GM12864 (cell line): ENCODE measurements at places on chromosomes 3 and 15.

DNA sequence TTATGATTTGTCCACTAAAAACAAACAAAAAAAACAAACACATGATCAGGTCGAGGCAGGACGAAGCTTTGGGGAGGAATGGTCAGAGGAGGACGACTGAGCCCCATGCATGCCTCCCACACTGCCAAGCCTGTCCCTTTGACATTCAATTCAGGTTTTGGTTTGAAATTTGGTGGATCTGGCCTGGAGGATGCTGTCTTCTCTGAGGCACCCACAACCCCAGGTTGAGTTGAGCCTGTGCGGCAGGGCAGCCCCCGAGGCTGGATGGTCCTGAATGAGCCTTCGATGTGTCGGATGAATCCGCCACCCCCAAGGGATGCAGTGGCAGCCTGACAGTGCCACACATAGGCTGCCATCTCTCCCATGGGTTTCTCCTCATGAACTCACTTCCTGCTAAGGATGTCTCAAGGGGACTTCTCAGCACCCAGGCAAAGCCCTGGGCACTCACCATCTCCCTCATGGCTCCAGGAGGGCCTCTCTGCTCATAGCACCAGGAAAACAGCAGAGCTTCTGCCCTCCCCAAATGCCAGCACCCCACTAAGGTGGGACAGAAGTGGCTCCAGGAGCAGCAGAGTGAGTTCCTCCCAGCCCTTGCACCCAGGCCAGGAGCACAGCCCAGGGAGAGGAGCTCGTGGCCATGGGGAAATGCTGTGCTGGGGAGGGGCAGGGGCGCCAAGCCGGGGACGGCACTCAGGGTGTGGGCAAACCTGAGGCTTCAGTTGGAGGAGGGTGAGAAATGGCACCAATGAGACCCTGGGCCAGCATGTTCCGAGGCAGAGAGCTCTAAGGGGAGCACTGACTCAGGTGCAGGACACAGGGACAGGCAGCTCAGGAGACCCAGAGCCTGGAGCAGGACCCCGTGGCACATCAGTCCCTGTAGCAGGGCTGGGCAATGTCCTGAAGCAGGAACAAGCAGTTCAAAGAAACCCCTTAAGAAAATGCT is 18.5 kb downstream of the PRR23E start:
- DNase-seq: no peak

GRCh38 chr3:69090021-69090420 is 5.3 kb downstream of the ARL6IP5 start:
- no peak for DNase-seq

DNA sequence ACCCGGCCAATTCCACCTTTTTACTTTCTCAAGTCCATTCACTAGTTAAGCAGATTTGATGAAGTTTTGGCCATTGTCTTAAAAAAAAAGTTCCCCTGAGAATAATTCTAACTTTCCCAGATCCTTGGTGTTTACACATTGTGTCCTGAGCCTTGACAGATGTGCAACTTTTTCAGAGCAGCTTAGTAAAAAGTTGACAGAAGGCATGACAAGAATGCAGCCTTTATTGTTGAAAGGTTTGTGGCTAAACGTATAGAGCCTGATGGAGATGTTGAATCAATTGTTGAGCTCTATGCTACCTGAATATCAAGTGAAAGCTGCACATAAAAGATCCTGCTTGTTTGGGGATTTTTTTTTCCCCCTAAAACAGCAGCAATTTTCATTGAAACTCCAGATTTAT is 75.3 kb upstream of the CMTM7 start:
- DNase-seq: no peak

DNA sequence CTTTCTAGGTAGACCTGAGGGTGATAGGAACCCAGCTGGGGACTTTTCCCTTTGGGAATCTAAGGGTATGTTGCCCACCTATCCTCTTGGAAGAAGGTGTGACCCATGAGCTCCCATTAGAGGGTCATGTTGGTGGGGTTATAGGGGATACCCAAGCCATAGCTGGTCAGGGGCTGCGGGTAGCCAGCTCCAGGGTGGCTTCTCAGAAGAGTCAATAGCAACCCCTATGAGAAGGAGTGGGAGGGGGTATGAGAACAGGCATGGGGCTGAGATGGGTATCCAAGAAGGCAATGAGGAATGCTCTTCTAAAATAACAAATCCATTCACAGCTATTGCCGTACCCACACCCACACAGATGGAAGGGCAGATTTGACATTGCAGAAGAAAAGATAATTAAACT is 217.8 kb downstream of the UACA start:
- no peak for DNase-seq

GRCh38 chr15:41331833-41332193 is 578 bp downstream of the OIP5 start:
- no peak for DNase-seq

DNA sequence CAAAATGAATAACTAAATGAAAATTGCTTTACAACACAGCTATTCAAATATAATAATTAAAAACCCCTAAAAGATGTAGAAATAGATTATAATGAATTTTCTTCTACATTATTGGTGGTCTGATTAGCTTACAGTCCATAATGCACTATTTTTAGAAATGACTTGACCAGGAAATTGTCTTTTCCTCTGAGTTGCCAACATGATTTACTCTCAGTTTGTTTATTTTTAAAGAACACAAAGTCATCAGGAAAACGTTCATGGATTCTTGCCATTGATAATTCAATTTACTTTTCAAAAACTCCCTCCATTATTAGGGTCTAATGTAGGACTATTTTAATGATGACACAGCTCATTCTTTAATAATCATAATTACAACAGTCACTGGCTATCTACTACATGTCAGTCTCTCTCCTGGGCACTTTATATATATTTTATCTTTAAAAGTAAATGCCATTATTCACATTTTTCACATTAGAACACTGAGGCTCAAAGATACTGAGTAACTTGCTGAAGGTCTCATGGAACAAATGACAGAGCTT is 1.1 kb downstream of the TM4SF18 start:
- DNase-seq: no peak

DNA sequence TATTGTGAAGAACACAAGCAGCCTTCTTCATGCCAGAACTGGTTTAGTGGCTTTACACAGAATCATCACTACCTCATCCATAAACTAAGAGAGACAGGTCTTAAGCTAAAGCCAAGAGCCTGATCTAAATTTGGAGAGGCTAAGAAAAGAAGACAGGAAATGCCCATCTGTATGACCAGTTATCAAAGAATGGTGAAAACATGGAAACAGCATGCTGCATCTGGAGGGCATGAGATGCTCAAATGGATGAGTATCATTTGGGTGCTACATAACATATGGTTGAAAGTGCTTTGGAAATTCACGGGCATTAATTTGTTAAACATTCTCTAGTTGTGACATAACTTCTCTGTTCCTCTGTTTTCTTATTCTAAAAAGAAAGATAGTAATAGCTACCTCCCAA is 112.5 kb downstream of the CPNE4 start:
- no peak for DNase-seq

- DNase-seq: no peak
Observed at GRCh38 chr3:150462108-150462507, 54.0 kb downstream of the TSC22D2 start.

GRCh38 chr3:182479419-182480336 is 313.6 kb upstream of the ATP11B start:
- no peak for DNase-seq

GRCh38 chr3:42080453-42080872 is 10.7 kb upstream of the TRAK1 start:
- DNase-seq: no peak

- DNase-seq: no peak
Observed at GRCh38 chr3:140629357-140630137, 48.3 kb upstream of the TRIM42 start.

- no peak for DNase-seq
Observed at GRCh38 chr3:63908081-63908736, 4.0 kb downstream of the SCAANT1 start.

DNA sequence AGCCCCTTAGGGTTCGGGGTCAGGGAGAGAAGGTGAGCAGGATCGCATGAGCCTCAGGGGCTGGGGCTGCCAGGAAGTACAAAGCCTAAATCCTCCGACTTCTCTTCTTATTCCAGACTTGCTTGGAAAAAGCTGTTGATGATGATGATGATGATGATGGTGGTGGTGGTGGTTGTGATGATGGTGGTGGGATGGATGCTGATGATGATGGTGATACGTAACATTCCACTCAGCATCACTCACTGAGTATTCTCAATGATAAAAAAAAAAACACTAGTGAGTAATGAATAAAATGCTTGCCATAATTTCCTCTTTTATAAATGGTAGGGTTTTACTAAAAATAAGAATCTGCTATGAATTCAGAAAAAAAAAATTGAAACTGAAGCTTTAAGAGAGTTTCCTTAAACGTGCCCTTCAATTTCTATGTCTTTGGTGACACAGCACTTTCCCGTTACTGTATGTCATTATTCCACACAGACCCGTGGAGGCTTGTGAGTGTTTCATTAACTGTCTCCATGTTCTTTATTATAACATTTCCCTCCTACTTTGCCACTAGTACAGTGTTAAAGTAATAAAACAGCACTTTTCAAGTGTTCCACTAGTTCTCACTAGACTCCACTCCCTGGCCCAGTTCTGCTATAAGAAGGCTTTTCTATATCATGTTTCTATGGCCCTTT is 5.4 kb upstream of the ACAN start:
- no peak for DNase-seq

- no peak for DNase-seq
Observed at GRCh38 chr3:13072239-13072599, 1.0 kb downstream of the IQSEC1 start.

DNA sequence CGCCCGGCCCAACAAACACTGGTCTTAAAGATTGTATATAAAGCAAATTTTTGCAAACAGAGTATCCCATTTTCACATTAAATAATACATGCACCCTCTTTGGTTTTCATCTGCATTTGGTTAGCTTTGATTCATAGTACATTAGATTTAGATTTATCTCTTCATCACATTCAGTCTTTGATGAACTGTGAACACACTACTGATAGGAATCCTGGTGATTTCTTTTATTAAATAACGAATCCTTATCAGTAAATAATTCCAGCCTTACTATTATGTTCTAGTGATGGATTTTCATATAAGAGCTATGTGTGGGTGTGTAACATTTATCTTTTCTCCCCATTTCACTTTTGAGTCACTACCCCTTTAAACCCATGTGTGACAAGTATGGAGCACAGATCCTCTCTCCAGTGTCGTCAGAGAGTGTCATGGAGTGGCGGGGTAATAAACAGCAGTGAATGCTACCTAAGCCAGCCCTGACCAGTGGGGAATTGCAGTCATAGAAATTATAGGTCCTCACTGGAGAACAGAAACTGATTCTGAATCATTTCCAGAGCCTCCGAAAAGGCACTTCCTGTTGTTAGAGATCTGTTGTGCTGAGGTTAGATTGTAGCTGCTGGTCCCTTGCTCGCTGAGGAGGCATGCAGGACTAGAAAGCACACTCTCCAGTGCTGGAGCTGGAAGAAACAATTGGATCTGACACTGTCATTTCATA is 22.0 kb downstream of the SLC7A14 start:
- DNase-seq: peak; percentile 44

GRCh38 chr3:78494851-78495250 is 1272.9 kb downstream of the ROBO1 start:
- DNase-seq: no peak

GRCh38 chr15:64621056-64621455 is 154.3 kb downstream of the RBPMS2 start:
- no peak for DNase-seq

GRCh38 chr15:64398575-64398974 is 10.9 kb downstream of the TRIP4 start:
- DNase-seq: no peak

- DNase-seq: no peak
Observed at GRCh38 chr3:185382154-185382553, 19.2 kb downstream of the MAP3K13 start.

DNA sequence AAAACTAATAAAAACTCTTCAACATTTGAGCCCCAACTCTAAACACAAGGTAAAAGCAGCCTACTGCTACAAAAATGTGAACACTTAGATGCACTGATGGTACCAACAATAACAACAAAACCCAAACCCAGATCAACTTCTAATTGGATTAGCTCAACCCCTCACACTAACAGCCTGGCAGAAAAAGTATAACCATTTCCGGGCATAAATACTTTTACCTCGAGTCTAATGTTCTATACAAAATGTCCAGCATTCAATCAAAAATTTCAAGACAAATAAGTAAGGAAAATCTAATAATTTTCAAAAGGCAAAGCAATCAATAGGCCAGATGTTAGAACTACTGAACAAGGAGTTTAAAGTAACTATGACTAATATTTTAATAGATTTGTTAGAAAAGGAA is 303.3 kb downstream of the ARRDC4 start:
- no peak for DNase-seq

DNA sequence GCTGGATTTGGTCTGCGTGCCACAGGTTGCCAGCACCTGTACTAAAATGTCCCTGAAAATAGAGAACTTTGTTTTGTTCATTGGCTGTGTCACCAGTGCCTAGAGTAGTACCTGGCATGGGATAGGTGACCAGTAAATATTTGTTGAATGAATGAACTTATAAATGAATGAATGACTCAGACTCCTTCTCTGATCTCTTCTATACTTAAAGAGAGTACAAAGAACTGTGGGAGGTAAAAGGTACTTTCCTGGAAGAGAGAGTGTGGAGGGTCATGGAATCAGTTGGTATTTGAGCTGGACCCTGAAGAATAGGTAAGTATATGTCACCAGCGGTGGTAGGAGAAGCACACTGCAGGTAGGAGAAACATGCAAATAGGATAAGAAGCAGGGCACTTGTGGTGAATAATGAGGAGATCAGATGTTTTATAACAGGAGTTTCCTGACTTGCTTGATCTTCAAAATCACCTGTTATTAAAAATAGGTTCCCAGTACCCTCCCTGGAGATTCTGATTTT is 149.4 kb downstream of the LPP start:
- no peak for DNase-seq

DNA sequence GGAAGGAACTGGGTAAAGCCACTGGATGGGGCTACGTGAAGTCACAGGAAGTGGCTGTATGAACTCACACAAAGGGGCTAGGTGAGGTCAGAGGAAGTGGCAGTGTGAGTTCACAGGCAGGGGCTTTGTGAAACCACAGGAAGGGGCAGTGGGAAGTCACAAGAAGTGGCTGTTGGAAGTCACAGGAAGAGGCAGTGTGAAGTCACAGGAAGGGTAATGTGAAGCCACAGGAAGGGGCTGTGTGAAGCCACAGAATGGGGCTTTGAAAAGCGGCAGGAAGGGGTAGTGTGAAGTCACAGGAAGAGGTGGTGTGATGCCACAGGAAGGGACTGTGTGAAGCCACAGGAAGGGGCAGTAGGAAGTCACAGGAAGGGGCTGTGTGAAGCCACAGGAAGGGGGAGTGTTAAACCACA is 34.6 kb downstream of the GASK1A start:
- DNase-seq: no peak

GRCh38 chr3:185843126-185843525 is 18.3 kb upstream of the IGF2BP2 start:
- no peak for DNase-seq

DNA sequence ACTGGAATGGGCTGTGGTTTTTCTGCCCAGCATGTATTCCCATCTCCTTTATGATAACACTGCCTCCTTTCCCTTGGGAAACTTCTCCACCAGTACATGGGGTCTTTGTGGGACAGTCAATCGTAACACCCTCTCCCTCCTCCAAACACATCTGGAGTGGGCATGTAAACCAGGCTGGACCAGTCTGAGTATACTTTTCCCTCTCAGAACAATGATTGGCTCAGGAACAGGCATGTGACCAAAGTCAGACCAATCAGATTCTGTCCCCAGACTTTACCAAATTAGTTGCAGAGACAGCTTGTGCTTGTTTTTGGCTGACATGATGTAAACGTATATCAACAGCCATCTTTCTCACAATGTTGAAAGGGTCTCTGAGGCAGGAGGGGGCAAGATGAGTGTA is 97.1 kb upstream of the CRBN start:
- no peak for DNase-seq

GRCh38 chr3:10463533-10464434 is 41.6 kb downstream of the ATP2B2 start:
- no peak for DNase-seq
